ENCODE measurements at places on chromosomes 11 and 22.

DNA sequence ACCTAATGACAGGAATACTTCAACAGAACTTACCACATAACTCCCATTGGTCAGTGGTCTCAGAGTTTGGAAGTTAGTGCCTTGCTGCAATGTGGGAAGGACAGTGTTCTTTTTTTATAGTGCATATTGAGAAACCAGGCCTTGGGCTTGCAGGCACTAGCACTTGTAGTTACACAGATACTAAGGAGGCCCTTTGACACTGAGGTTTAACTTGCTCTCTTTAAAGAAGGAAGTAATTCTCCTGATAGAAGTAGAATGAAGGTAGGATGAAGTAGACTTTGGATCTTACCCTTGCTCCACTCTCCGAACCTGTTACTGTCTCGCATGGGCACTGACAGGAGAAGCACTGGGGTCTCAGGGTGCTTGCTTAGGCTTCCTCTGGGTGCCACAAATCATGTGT, 31.0 kb upstream of the ST14 start:
- DNase-seq, result no peak

GRCh38 chr22:44225091-44225689, 44.5 kb downstream of the PARVG start:
- DNase-seq, result no peak

DNA sequence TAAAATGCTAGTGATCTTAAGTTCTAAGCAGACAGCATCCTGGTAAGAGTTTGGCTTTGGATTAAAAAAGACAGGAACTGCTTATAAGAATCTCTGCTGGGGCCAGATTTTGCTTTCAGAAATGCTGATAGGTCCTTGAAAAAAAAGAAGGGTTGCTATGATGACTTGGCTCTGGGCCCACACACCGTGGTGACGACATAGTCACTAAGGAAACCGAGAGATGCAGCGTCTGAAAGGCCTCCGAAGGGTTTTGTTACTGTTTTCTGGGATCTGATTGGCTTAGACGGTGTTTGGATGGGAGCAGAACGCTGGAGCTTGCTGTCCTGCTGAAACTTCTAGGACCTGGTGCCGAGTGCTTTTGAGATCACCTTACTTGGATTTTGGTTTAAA, 8.4 kb downstream of the FAM118A start:
- DNase-seq, result peak; percentile 97

- DNase-seq, result no peak
Observed at GRCh38 chr22:25728071-25728470, 13.9 kb upstream of the MYO18B start.

DNA sequence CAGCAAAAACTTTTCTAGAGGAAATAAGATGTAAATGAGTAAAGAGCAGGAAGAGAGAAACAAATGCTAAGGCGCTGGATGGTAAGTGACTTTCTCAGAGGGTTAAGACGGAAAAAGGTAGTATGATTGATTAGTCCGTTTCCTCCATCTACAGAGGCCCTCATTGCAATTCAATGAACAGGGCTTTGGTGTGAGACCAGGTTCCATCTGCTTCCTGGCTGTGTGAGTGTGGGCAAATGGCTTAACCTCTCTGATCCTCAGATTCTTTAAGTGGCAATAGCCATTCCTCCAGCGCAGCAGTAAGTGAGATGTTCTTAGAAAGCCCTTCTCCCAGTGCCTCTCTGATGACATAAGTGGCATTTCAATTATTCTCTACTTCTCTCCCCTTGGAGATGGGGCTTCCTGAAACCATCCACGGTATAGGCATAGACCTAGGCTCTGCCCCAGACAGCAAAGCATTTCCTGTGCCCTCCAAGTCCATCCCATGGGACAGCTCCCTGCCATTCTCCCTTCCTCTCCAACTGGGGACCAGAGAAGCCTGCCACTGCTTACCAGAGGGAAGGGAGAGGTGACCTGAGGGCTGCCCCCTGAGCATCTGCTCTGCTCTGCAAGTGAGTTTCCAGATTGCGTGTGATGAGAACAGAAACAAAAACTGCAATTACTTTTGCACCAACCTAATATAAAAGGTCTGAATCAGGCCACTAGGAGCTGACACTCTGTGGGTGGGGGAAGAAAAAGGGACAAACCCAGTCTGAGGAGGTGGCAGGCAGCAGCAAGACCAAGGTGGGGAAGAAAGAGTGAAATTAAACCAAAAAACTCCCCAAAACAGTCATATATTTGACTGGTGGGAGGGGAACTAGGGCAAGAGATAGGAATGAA, 12.7 kb upstream of the CD44 start:
- DNase-seq, result no peak

GRCh38 chr11:41309716-41310115, 149.7 kb downstream of the LRRC4C start:
- DNase-seq, result peak; percentile 1

GRCh38 chr11:13126430-13126829, 117.3 kb downstream of the RASSF10 start:
- no peak for DNase-seq

GRCh38 chr11:75240311-75241035, at the start of gene TPBGL:
TPBGL (plus strand) TSS chr11:75240774; CDS start chr11:75241050, 276 bp downstream.
- DNase-seq, result no peak

DNA sequence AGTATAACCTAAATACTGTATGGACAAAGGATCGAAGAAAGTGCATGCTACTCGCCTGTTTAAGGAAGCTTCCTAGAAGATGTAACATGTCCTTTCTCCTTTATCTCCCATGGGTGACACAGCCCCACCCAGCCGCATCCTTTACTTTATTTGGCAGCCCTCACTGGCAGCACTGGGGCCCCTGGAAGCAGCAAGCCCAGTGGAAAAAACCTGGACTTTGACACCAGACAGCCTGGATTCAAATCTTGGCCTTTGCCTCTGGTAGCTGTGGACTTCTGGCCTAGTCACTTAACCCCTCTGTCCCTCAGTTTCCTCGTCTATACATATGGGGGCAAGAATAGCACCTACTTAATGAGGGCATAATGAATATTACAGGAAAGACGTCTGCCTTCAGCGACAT, 67.1 kb downstream of the MYEOV start:
- no peak for DNase-seq

GRCh38 chr11:125292100-125292499, 127.5 kb downstream of the PKNOX2 start:
- no peak for DNase-seq

GRCh38 chr22:37428649-37429586, 1.6 kb upstream of the ELFN2 start:
- DNase-seq, result peak; percentile 59

- DNase-seq, result no peak
Observed at GRCh38 chr11:130830566-130830965, 85.7 kb downstream of the SNX19 start.

DNA sequence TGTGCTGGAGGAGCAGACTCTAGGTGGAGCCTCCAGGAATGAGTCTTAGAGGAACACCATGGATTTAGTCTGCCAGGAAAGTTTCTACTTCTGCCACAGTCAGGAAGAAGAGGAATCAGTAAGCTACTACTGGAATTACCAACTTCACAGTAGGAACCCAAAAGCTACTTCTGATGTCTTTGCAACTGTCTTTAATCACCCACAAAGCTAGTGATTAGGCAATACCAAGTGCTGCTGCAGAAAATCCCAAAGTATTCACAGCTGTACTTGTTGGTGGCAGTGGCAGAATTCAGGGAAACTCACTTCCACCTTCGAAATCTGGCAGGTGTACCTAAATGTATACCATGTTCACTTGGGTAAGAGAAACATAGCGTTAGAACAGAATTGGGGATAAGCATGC, 264.5 kb upstream of the SORL1-AS1 start:
- DNase-seq, result no peak

GRCh38 chr22:44918925-44919392, 90.8 kb downstream of the PHF21B start:
- no peak for DNase-seq

GRCh38 chr11:70496591-70497535, 98.5 kb downstream of the CTTN start:
- no peak for DNase-seq

DNA sequence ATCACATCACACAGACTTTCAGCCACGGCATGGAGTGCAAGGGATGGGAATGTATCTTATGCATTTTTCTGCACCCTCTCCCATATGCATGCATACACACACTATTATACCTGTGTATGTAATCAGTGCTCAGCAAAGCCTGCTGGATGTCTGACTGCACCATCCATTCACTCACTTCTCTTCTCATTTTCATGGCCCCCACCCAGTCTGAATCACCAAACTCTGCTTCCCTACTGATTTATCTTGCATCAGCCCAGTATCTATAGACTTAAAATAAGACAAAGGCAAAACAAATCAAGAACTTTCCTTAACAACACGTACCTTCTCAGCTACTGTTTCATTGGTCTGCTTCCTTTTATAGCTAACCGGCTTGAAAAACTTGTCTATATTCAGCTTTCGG, 21.6 kb downstream of the DBX1 start:
- no peak for DNase-seq

GRCh38 chr22:40813912-40814315, 5.2 kb downstream of the SLC25A17 start:
- DNase-seq, result no peak

DNA sequence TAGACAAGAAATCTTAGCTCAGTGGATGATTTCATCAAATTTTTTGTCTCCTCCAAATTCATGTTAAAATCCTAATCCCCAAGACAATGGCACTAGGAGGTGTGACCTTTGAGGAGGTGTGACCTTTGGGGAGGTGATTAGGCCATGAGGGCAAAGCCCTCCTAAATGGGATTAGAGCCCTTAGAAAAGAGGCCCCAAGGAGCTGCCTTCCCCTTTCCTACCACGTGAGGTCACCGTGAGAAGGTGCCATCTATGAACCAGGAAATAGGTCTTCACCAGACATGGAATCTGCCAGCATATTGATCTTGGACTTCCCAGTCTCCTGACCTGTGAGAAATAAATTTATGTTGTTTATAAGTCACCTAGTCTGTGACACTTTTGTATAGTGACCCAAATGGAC, 138.7 kb downstream of the TRIM29 start:
- DNase-seq, result no peak

GRCh38 chr11:66069715-66070603, at the start of gene PACS1:
PACS1 (plus strand) TSS chr11:66070272; CDS start chr11:66070487, 215 bp downstream.
- DNase-seq, result peak; percentile 43

- no peak for DNase-seq
Observed at GRCh38 chr11:7278314-7278917, 26.7 kb downstream of the SYT9 start.

DNA sequence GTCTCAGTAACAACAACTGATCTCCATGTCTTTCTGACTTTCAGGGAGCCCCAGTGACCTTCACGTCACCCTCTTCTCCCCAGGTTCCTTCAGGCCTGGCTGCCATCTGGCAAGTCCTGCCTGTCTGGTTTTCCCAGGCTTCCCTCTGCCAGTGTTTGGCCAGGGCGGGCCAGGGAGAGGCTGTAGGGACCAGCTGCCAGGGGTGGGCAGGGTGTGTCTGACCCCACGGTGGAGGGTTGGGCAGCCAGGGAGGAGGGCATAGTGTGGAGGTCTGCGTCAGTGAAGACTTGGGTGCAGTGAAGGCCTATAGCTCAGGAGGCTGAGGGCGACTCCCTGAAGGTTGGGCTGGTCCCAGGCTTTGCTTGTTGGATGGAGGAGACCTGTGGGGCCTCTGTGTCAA, 11.9 kb upstream of the MRGPRX2 start:
- no peak for DNase-seq

DNA sequence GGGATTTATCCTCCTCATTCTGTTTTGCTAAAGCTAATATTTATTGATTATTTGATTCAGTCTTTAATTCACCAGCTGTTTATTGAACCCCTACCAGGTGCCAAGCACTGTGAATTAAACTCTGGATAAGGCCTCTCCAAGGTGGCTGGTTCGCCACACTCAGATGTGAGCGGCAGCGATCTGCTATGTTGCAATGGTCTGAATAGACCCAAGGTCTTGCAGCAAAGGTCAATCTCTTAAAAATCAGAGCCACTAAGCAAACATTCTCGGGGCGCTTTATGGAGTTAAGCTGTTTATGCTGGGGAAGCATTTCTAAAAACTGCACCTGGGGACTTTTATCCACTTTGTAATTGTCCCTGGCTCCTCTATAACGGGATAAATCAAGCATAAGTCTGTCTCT, 10.5 kb upstream of the TSPAN18 start:
- no peak for DNase-seq

GRCh38 chr22:35657571-35658312, 9.5 kb downstream of the APOL6 start:
- DNase-seq, result no peak

DNA sequence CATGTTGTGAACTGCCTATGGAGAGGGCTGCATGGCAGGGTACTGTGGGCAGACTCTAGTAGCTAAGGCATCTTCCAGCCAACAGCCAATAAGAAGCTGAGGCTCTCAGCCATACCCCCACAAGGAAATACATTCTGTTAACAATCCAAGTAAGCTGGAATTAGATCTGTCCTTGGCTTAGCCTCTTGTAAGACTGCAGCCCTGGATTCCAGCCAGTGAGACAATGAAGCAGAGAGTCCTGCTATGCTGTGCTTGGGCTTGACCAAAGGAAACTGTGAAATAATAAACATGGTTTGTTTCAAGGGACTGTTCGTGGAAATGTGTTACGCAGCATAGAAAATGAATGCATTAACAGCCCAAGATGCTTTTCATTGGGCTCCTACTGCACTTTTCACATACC, 1097.4 kb upstream of the CCDC90B start:
- DNase-seq, result no peak
